Activated naive CD4-positive, alpha-beta T cell (primary cell): ENCODE measurements at places on chromosomes 4 and X.

- DNase-seq, result no peak
Observed at GRCh38 chr4:25978327-25978726, 64.3 kb downstream of the SMIM20 start.

DNA sequence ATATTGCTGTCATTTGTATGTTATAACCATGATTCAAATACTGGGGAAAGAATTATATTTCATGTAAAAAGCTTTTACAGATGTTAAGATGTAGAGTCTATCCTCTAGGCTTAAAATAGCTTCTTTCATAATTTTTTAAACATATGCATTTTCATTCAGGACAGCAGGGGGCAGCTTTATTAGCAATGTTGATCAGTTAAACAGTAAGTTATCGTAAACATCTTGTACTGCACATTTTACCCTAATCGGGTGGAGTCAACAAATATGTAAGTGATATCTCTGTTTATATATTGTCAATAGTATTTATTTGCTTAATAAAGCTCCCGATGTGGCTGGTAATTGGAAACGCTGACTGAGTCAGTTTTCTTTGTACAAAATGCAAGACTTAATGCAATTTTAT is 142.5 kb upstream of the MED14 start:
- DNase-seq, result no peak

GRCh38 chr4:140906993-140907962 is 151.1 kb upstream of the TBC1D9 start:
- no peak for DNase-seq

GRCh38 chr4:100391086-100391485 is 126.7 kb downstream of the EMCN start:
- no peak for DNase-seq

DNA sequence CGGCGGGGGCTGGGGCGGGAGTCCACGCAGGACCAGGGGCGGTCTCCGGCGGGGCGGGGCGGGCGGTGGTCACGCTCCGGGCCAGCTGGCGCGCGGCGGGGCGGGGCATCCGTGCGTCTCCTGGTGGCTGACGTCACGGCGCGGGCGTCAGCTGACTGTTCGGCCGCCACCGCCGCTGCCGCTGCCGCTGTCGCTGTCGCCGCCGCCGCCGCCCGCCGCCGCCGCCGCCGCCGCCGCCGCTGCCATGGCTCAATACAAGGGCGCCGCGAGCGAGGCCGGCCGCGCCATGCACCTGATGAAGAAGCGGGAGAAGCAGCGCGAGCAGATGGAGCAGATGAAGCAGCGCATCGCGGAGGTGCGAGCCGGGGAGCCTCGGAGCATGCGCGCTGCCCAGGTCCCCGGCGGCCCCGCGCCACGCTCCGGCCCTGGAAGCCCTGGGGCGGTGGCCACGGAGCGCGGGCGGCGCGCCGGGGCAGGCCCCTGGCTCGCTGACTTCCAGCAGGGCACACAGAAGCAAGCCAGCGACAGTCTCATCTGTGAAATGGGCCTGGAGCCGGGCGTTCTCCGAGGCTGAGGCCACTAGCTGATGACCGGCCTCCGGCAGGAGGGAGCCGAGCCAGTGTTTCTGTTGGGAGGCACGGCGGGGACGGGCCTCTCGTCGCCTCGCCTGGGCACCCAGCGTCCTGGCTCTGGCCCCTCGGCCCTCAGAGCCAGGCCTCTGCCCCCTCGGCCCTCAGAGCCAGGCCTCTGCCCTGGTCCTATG is at the start of gene FAM50A:
Gene FAM50A (plus strand): TSS at position 150 of the 763 bp plus-strand sequence. CDS start 95 bp downstream, at position 245.
- DNase-seq, result peak; percentile 15

DNA sequence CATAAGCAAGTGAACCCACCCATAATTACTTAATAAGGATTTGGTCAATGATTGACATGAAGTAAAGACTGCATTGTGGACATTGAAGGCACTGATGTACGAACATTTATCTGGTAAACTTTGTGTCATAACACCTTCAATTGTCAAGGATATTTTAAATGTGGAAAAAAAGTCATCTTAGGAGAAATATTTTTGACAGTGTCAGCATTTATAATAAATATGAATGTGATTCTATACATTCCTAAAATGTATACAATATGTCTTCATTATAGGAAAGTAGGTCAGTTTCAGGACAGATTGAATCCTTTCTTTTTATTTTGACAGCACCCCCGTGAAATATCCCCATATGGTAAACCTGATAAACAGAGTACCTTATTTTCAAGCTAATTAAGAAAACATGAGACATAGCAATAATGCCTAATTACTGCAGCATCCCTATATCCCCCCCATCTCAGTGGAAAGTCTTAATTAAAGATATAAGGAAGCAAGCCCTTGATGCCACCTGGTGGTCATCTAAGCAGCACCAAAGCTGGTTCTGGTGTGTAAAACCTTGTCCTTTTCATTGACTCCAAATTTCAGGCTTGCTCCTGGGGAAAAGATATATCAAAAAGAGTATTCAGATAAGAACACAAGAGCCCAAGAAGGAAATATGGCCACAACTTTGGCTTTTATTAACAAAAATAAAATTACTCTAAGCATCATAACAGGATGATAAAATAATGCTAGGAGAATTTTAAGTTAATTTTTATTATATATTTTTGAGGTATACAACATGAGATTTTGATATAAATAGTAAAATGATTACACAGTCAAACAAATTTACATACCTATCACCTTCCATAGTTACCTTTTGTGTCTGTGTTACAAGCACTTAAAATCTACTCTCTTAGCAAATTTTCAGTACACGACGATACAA is 379.7 kb downstream of the TLL1 start:
- DNase-seq, result no peak

- DNase-seq, result no peak
Observed at GRCh38 chr4:147639388-147639787, 22.2 kb downstream of the TMEM184C start.

DNA sequence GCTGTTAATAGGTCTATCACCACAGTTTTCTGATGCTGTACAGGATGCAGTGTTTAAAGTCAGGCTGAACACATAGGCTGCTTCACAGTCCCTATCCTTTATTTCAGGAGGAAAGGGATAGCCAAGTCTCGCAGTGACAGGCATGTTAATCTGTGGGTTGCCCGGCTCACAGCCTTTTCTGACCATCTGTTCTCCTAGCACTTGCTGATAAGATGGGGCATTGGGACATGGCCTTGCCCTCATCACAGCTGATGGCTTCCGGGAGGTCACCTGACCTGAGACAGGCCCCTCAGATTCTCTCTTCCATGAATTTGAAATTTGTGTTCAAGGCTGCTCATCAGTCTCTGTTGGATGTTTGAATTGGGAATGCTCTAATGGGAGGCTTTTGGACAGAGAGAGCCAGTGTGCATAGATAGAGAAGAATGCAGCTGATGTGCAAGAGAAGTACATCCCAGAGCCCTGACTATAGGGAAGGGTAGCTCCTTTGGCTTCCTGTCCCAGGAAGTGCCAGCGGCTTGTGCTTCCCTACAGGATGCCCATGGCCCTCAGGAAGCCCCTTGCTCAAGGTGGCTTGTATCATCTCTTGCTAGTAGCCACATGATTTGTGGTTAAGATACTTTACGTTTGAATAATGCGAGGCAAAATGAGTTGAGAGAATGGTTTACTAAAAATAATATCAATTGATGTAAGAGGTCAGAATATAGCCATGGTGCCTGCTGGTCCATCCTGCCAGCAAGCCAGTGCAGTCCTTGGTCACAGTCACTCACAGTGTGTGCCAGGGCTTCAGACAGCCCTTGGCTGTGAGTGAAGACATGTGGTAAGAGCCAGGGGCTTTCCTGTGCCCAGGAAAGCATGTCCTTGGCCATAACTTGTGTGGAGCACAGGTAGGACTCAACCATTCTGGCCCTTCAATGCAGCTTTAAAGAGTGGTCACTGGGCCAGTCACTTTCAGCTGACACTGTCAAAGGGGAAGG is 88.6 kb downstream of the TSPAN7 start:
- no peak for DNase-seq
